ENCODE measurements at places on chromosomes 2 and 18.

- DNase-seq, result no peak
Observed at GRCh38 chr2:143279672-143280071, 150.5 kb downstream of the ARHGAP15 start.

DNA sequence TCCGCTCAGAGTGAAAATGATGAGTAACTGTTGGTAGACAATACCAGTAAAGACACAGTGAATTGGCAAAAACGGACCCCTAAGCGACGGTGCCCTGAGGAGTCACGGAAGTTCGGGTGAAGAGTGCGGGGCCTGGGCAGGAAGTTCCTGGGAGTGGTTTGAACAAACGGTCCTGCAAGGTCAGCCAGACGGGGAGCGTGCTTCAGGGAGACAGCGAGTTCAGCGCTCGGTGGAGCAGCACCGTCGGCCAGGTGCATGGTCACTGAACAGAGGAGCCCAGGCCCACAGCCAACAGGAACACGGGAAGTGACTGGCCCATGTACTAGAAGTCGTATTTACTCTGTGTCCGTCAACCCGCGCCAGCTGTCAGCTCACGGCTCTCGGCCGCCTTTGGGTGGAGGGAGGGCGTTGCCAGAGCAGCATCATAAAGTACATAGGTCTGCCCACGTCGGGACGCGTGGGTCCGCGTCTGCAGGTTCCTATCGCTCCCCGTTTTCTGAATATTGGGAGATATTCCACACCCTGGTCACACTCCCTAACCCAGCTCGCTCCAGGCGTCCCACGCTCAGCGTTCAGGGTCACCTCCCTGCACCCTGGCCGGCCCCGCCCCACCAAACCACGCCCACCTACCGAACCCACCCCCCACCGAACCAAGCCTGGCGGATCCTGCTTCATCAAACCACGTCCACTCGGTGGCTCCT, 75.6 kb upstream of the UXS1 start:
- DNase-seq, result peak; percentile 55

DNA sequence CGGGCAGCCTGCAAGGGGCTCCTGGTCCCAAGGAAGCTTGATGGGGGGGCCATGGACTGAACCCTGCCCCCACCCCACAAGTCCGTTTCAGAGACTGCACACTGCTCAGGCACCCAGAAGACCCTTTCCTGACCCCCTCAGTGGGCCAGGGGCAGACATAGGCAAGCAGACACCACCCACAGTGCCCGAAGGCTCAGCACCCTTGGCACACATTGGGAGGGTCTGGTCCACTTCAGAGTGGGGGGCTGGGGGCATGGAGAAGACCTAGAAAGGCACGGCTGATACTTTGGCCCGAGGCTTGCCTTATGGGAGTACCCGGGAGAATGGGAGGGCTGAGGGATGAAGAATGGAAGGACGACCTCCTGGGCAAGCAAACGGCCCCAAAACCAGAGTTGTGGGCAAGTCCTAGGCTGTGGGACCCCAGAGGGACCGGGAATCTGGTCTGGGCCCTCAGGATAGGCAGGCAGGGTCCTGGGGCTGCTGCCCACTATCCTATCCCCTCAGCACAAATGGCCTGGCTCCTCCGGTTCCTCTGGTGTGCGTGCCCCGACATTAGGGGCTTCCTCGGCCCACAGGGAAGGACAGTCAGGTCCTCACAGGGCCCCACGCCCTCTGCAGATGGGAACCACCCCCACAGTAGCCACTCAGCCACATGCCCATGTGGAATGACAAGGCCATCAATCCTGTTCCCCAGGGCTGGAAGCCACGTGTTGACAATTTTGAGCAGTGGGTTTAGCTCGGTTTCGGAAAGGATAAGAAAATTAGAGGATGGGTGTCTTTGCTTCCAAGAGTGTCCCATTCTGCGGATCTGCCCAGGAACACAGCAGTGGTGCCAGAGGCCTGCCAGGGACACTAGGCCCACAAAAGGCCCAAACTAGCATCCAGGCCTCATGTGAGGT, 15.0 kb upstream of the GPC1 start:
- DNase-seq, result no peak

GRCh38 chr2:3334392-3335345, 42.9 kb downstream of the EIPR1 start:
- DNase-seq, result no peak

DNA sequence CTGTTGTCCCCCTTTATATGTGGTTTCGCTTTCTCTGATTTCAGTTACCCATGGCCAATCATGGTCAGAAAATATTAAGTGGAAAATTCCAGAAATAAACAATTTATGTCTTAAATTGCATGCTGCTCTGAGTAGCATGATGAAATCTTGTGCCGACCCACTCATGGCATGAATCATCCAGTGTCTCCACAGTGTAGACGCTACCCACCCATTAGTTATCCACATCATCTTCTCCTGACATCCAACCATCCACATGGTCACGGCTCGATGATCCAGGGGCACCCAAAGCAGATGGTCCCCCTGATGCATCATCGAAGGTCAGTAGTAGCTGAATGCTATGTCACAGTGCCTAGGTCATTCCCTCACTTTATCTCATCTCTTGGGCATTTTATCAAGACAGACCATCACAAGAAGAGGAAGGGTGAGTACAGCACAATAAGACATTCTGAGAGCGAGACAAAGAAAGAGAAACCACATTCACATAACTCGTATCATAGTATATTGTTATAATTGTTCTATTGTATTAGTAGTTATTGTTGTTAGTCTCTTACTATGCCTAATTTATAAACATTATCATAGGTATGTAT, 44.1 kb upstream of the ACKR3 start:
- no peak for DNase-seq

DNA sequence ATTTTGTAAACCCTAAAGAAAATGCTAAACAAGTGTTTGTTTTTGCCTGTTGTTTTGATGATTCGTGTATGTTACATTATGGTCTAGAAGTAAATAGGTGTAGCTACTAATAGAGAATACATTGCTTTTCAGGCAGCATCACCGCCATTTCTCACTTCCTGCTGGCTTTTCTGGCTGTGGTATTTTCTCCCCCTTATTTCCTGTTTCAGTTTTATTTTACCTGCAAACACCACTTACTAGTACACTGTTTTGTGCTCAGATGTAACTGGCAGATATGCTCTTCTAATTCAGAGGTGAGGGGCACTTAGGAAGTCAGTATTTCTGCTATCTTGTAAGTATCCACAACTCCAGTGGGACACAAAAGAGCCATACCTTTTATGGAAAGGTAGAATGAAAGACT, 38.1 kb upstream of the SLC3A1 start:
- no peak for DNase-seq

- no peak for DNase-seq
Observed at GRCh38 chr18:59907172-59907571, 7.4 kb downstream of the PMAIP1 start.

- peak; percentile 36 for DNase-seq
Observed at GRCh38 chr2:96356889-96357288, 21.3 kb downstream of the NCAPH start.

GRCh38 chr2:160516547-160517365, 23.1 kb upstream of the RBMS1 start:
- DNase-seq, result no peak

GRCh38 chr2:230447455-230448451, 31.8 kb downstream of the SP100 start:
- no peak for DNase-seq

DNA sequence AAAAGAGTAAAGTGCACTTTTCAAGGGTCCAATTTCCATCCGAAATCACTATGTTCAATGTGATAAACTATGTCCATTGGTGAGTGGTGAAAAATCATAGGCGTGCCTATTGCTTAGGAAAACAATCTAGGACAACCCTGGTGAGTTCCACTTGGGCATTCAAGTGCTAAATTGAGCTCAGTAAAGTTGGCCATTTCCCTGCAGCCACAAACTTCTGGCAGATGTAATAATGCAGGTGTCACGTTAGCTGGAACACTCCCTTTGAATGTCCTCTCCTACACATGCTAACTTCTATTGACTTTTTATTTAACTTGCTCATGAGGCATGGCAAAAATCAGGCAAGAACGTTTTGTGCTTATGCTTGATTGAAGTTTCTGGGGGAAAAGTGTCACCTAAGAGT, 67.1 kb downstream of the CPS1 start:
- no peak for DNase-seq

DNA sequence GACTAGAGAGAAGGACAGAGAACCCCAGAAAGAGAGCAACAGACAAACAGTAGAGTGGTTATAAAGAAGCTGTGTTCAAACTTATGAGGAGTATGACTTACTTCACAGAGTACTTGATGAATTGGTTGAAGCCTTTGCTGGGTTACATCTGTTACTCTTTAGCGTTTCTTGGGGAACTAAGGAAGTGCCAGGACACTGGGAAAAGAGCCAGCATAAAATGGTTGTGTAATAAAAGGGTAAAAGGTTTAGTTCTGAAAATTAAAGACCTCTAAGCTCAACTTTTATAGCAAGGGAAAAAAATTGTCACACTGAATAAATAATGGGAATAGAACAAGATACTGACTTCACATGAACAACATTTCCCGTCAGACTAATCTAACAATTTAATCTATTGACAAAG, 17.0 kb upstream of the STAT4 start:
- no peak for DNase-seq

DNA sequence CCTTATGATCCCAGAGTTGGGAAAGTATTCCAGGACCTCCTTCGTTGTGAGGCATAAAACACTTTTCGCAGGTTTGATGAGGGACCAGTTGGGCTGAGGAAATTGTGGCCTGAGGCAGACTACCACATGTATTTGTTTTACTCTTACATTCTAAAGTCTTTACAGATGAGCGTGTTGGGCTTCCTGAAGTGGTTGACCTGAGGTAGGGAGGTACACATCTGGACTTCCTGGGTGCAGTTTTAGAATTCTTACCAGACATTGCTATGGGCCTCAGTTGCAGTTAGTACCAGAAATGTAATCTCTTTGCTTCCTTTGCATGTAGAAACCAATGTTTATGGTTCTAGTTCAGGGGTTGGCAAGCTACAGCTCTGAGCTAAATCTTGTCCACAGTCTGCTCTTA, 48.7 kb downstream of the COA5 start:
- DNase-seq, result no peak

GRCh38 chr18:74175658-74176057, 27.3 kb downstream of the TIMM21 start:
- no peak for DNase-seq

DNA sequence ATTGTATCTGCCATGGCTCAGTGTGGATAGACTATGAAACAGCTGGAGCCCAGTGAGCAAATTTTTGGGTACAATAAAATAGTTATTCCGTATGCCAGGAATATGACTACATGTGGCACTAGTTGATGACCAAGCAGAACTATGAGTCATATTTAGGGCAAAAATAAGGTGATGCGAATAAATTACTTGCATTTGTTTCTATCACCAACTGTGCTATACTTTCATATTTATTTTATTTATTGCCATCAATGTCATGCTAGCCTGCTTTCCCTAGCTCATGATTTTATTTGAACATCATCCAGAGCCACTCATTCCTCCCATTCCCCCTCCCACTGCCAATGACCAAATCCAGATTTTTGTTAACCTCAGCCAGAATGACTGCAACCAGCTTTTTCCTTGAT, 13.3 kb upstream of the FAP start:
- no peak for DNase-seq

- no peak for DNase-seq
Observed at GRCh38 chr2:140711867-140712266, 1418.9 kb downstream of the LRP1B start.

DNA sequence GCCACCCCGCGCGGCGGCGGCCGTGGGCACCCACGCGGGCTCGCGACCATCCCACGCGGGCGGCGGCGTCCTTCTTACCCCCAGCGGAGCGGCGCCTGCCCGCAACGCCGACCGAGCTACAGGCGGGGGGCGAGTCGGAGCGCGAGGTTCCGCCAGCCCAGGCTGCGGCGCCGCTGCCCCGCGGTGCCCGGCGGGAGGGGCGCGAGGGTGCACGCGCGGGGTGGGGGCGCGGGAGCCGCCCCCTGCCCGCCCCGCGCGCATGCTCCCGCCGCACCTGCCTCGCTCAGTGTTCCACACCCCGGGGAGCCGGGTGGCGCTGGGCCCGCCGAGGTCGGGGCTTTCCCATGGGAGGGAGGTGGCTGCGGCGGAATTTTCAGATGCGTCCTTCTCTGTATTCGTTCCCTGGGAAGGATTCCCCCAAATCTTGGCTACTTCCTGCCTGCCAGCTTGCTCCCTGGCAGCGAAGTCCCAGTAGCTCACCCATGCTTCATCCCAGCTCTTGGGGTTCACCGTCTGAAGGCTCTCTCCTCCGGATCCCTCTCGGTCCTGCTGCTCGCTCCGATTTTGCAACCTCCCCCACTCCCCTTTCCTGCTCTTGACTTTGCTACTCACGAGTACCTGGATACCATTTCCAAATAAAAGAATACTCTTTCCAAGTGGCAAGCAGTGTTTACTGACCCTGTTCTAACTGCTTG, at the start of gene L3MBTL4:
TSS of gene L3MBTL4 (minus strand) at position 189 of the 695 bp plus-strand sequence. CDS start 103,286 bp downstream, outside the sequence.
- peak; percentile 16 for DNase-seq

GRCh38 chr2:57711991-57712390, 334.6 kb upstream of the VRK2 start:
- DNase-seq, result no peak

DNA sequence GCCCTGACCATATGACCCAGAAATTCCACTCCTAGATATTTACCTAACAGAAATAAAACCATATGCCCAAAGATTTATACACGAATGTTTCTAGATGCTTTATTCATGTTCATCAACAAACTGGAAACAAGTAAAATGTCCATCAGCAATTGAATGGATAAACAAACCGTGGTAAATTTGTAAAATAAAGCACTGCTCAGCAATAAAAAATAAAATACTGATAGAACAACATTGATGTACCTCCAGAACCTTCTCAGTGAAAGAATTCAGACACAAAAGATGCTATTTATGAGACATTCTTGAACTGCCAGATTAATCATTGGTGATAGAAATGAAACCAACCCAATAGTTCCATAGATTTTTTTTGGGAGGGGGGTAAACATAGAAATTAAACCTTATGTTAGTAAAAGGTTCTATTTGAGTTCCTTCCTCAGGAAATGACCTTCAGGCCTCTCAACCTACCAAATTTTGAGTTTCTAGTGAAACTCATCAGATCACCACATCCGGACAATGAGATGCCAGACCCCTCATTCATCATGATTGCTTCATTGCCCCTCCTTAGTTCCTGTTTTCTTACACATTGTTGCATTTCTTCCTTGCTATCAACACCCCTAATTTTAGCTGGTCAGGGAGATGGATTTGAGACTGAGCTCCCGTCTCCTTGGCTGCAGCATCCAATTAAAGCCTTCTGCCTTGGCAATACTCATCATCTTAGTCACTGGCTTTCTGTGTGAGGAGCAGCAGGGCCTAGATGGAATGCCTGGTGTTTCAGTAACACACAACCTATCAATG, 203.5 kb downstream of the LPIN1 start:
- no peak for DNase-seq

DNA sequence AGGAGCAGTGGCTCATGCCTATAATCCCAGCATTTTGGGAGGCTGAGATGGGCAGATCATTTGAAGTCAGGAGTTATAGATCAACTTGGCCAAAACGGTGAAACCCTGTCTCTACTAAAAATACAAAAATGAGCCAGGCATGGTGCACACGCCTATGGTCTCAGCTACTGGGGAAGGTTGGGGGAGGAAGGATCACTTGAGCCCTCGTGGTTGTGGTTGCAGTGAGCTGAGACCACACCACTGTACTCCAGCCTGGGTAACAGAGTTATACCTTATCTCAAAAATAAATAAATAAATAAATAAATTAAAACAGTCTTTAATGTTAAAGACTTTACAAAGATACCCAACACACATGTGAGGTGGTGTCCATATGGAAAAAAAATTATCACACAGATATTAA, 134.0 kb downstream of the C2orf74 start:
- no peak for DNase-seq

GRCh38 chr2:11248-11941, 34.9 kb downstream of the FAM110C start:
- peak; percentile 49 for DNase-seq

All from left ventricle myocardium inferior (tissue), 1 donor.